Heart left ventricle (tissue), 16 donors: ENCODE measurements at places on chromosomes 3 and 15. TPM values are rescaled to one million over a fixed set of nuclear protein-coding genes. Genes with fewer than 3 reads are reported as not detected.

DNA sequence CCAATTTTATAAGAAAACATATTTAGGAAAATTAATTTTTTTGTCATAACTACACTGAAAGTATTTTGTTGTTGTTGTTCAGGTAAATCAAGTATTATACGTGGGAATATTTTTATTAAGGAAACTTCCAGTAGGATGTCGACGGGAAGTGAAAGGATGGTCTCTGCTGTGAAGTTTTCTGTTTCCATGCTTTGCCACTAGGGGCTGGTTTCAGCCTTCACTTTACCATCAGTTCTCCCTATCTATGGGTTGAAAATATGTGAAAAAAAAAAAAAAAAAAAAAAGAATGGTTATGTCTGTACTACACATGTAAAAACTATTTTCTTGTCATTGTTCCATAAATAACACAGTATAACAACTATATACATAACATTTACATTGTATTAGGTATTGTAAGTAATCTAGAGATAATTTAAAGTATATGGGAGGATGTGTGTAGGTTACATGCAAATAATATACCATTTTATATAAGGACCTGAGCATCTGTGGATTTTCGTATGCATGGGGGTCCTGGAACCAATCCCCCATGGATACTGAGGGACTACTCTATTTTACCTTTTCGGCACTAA is 136.7 kb downstream of the SMAD6 start:
- no peak for DNase-seq

DNA sequence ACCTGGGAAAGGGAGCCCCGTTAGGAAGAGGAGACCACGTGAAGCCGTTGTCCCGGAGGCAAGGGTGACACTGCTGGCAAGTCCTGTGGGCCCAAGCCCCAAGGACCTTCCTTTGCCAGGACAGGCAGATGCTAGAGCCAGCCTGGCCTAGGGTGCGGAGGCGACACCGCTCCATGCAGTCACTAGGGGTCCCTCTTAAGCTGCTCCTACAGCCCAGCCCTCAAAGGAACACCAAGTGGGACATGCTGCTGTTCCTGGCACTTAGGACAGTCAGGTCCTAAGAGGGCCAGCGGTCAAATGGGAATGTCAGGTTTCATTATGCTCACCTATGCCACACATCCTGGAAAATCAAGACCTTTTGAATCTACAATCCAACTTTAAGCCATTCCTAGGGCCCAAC is 59.7 kb downstream of the RPN1 start:
- DNase-seq = no peak

DNA sequence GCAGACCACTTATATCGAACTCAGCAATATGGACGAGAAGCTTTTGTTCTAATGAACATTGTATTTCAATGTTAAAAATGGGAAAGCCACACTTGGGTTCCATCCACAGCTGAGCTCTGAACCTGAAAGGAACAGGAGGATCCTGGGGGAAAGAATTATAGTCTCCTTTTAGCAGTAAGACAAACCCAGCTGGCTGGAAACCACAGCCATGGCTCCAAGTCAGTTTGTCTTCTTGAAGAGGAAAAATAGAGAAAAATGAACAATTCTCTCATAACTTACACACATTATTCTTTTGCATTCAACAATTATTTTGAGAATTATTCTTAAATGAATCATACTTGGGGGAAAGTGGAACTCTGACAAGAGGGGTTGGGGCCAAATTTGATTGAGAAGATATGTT is 149.2 kb upstream of the VEPH1 start:
- DNase-seq = no peak

GRCh38 chr15:88610701-88611231 is 10.4 kb upstream of the AEN start:
- no peak for DNase-seq

GRCh38 chr15:84400820-84401219 is 165.2 kb downstream of the GOLGA6L4 start:
- peak; percentile 10 for DNase-seq

DNA sequence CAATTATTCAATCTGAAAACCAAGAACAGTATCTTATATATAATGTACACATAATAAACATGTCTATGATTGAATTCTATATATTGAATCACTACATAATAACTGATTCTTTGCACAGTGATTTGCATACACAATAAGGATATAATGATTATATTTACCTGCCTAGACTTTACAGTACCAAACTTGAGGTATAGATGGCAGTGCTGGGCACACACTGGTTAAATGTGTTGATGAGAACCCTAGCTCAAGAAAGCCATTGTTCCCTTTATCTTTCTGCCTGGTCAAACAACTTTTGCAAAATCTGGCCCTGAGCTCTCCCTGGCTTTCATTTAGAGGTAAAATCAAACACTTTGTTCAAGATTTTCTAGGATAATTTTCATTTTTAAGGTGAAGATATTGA is 697.7 kb downstream of the TUSC7 start:
- no peak for DNase-seq

DNA sequence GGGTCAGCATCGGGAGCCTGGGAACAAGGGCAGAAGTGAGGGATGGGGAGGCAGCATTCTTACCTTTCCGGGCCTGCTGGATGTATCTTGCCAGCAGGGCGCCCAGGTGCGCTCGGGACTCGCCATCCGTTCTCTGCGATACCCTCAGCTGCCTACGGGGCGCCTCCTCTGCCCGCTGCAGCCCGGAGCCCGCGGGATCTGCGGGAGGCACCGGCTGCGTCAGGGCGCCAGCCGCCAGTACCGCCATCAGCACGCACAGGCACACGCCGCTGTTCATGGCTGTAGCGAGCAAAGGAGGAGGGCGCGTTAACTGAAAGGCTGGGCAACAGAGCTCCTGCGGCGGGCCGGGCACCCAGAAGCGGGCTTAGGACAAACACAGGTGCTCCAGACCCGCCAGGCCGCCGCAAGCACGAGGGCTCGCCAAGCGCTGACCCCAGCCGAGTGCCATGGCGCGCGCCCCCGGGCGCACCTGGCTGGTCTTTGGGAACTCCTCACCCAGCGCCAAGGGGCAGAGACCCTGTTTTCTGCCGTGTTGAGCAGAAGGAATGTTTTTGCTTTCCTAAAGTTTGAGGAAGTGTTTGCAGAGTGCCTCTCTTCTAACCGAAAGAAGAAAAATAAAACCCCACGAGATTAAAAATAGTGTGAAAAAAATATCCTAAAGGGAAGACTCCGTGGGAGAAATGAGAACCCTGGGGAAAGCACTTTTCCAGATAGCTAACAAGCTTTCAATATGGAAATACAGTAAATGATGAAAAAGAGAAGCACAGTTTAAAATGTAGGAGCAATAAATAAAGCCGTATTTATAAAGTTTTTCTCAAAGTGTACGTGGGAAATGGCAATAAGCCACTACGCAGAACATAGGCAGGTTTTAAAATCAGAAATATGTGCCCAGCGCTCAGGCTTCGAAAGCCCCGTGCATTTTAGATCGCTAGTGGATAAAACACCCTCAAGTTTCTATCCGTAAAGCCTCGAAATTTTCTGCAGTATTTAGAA is 2.3 kb downstream of the CCK start:
- no peak for DNase-seq

DNA sequence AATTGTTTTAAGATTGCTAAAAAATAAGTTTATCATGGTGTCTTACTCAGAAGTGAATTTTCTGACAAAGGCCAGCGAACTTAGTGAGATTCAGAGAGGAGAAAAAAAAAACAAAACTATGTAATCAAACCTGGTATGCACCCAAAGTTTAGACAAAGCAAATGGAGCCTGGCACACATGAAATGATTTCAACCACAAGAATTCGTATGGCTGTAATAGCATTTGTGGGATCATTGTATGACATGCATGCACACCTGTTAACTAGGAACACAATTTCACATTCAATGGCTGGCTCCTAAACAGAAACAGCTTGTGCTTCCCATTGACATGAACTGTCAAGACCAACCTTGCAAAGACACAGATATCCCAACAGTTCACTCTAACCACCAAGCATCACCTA is 94.6 kb downstream of the ZIC4 start:
- no peak for DNase-seq

DNA sequence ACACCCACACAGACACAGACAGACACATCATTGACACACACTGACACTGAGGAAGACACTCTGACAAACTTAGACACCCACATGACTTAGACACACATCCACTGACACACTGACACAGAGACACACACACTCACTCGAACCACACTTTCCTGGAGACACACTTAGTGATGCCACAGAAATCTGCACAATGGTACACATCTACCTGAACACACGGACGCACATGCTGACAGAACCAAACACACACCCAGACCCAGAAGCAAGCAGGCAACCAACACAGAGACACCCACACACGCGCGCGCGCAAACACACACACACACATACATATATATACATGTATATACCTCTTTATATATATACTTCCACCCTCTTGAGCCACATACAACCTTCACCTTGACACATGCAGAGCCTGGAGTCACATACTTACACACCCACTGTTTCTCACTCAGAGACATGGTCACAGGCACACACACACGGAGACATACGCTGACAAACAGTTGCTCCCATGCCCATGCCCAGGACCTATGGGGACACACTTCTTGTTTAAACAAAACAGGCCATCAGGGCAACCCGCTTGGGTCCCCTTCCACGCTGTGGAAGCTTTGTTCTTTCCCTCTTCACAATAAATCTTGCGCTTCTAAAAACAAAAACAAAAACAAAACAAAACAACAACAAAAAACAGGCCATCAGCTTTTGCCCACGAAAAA is 913 bp upstream of the SCN5A start:
- no peak for DNase-seq

DNA sequence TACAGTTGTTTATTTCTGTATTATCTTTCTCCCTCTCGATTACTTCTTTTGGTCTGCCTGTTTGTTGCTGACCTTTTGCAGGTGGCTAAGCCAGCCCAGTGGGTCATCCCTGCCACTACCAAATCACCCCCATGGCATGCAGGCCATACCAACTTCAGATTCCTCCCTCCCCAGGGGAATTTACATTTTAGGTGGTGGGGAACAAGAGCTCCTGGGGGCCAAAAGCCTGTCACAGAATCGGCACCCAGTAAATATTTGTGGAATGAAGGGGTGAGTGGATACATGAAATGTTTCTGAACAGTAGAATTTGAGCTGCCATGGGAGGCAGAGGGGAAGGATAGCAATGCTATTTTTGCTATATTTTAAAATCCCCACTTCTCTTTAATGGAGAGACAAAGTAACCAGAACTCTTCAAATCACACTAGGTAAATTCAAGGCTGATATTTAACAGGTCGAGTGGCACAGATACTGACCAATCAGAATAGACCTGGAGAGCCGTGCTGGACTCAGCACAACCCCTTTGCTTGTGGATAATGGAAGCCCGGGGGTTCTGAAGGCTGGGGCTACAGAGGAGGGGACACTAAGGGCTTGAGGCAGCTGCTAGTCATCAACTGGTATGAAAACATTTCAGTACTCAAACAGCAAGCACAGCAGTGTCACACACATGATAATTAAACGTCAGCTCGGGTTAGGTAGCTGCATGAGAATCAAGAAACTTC is 54.3 kb upstream of the SMAD3 start:
- DNase-seq = no peak

- DNase-seq = no peak
Observed at GRCh38 chr3:109559389-109559788, 222.0 kb upstream of the DPPA4 start.

DNA sequence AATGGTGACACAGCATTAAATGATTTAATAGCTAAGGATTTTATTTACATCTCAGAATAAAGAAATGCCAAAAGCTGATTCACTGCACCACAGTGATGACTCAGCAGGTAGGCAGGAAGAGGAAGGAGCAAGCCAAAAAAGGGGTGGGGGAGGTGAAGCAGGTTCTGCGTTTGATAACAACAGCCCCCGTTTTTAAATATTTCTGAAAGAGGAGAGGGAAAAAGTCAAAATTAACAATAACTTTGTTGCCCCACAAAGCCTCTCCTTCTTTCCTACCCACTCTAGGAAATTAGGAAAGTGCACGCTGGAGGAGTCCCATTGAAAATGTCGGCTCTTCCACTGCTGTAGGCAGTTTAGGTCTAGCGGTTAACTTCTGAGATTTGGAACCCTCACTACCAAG is 9.9 kb upstream of the CCDC54 start:
- DNase-seq = no peak

- DNase-seq = no peak
Observed at GRCh38 chr3:144463911-144464310, 492.3 kb downstream of the DIPK2A start.

DNA sequence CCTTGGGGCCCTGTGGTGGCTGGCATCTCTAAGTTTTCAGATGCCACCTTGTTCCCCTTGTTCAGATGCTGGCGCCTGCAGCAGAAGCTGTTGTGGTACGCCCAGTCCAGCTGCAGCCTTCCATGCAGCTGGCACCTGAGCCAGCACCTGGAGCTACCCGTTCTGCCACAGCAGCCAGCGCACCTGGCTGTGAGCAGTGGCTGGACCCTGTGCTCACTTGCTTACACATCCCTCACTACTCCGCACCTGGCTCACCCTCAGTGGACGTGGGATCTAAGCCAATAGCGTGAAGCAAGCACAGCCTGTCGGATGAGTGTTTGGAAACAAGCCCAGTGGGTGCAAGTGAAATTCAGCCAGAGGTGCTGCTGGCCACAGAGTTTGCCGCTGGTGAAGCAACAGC is 607.5 kb upstream of the BCHE start:
- no peak for DNase-seq

- DNase-seq = no peak
Observed at GRCh38 chr3:132726341-132726823, 4.2 kb upstream of the NPHP3 start.

DNA sequence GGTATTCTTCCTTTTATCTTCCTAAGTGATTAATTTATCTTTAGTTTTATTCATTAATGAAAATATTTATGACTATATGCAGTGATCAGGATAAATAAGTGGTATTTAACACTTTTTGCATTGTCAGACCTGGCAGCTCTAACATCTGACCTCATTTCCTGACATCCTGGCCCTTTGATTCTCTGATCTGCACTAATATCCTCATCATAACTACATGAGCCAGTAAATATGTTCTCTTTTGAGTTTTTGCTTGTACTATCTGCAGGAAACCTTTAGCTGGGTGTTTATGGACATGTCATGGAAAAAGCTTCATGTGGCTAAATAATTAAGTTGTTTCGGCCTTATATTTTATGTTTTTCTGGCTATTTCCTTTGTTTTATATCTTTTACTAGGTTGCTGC is 10.5 kb downstream of the NKTR start:
- DNase-seq = no peak

FRMD5 gene
- 70.2 TPM for total RNA-seq

PP2D1 gene
- not detected for total RNA-seq

AGBL1 gene
- not detected for total RNA-seq

NLGN1 gene
- 23.0 TPM for total RNA-seq

IL17RB gene
- total RNA-seq = 1.5 TPM

ADAMTS17 gene
- 1.9 TPM for total RNA-seq

CASR gene
- total RNA-seq = not detected

WDR93 gene
- total RNA-seq = not detected
